Ureter (tissue), 1 donor: ENCODE measurements at places on chromosomes 13 and 19.
A peak's percentile ranks its signal among the peaks of the same experiment; 100 is the strongest.

- no peak for DNase-seq
Observed at GRCh38 chr19:33878910-33879810, 82.5 kb downstream of the KCTD15 start.

DNA sequence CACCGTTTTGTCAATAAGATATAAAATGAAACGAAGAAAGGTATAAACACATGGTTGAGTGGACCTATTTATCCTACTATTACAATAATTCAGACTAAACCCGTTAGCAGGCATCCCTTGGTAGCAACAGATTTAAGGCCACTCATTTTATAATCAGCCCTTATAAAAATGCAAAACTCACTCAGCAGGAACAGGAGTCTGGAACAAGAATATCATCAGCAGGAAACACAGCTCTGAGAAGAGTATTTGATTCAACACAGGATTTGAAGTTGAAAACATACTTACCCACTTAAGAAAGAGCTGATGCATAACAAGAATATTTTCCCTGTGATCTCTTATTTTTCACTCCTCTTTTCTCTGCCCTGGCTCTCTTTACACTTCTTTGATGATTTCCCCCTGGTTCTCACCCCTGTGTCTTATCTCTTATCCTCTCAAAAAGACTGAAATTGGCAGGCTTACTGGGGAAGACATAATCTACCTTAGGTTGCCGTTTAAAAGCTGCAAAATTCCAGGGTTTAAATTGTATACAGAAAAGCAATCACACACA is 1722.7 kb downstream of the SLITRK5 start:
- DNase-seq, result no peak

GRCh38 chr13:75426421-75426820 is 55.5 kb downstream of the TBC1D4 start:
- no peak for DNase-seq

GRCh38 chr13:39970177-39970846 is 314.9 kb downstream of the COG6 start:
- DNase-seq, result no peak

DNA sequence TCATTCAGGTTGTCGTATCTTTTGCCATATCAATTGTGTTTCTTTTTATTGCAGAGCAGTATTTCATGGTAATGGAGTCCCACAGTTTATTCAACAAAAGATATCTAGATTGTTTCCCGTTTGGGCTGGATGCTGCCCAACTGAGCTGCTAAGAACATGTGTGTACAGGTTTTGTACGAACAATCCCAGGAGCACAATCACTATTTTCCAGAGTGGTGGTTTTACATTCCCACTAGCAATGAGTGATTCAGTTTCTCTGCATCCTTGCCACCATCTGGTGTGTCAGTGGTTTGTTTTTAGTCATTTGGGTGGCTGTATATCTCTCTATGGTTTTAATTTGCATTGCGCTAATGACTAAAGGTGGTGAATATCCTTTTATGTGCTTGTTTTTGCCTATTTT is 52.7 kb upstream of the ZDHHC20 start:
- DNase-seq, result no peak

- DNase-seq, result no peak
Observed at GRCh38 chr19:6223461-6224307, 56.1 kb downstream of the MLLT1 start.

DNA sequence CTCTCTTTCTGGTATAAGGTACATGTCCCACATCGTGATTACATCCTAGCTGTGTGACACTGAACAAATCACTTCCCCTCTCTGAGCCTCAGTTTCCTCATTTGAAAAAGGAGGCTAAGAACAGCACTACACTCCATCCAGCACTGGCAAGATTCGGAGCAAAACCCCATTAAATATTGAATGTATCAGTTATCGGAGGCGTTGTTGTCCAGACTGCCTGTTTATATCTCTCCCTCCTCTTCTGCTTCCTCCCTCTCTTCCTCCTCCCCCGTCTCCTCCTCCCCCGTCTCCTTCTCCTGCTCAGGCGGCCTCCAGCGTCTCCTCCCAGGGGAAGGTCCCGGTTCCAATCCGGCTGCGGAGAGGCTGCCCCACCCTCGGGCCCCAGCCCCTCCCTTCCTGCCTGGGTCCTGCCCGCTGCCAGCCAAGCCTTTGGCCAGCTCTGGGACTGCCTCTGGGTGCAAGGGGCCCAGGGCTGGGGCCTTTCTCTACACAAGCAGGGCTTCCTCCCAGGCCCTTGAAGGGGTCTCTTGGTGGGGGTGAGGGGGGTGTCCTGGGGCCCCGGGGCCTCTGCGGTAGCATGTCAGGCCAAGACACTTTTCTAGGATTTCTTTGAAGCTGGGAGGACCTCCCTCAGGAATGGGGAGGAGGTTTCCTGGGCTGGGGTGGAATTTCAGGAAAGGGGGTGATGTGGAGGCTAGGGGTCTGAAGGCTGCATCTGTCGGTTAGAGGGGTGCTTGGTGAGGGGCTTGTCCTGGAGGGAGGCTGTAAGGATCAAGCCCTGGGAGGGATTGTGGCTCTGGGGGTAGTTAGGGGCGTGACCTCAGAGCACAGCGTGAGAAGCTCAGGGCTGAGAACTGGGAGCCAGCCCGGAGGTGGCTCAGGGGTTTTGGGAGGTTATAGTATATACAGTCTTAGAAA is 1.9 kb downstream of the RRAS start:
- peak; percentile 86 for DNase-seq

- no peak for DNase-seq
Observed at GRCh38 chr13:21025539-21025938, 35.8 kb downstream of the LATS2 start.

- no peak for DNase-seq
Observed at GRCh38 chr13:73571376-73571775, 512.6 kb downstream of the KLF5 start.

DNA sequence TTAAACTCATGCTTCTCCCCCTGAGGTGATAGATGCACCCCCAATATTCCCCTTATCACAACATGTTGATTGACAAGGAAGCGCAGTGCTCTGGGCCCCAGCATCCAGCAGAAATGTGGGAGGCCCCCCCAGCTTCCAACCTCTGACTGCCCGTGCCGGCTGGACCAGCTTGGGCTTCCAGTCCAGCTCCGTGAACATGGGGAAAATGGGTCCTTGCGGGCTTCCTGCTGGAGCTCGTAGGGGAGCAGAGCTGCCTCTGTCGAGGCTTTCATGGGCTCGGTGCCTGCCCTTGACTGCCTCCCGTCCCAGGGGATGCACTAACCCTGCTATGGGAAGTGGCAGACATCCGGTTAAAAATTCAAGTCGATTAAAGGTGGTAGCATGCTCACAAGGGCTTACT is 188.9 kb downstream of the COL4A1 start:
- peak; percentile 17 for DNase-seq

- DNase-seq, result no peak
Observed at GRCh38 chr13:46795321-46795720, 1.6 kb downstream of the ESD start.

- DNase-seq, result no peak
Observed at GRCh38 chr13:104625201-104625600, 1559.0 kb upstream of the SLC10A2 start.

GRCh38 chr13:80413611-80414010 is 72.7 kb upstream of the SPRY2 start:
- no peak for DNase-seq

GRCh38 chr19:36009633-36010379 is 1.2 kb upstream of the SYNE4 start:
- DNase-seq, result no peak

DNA sequence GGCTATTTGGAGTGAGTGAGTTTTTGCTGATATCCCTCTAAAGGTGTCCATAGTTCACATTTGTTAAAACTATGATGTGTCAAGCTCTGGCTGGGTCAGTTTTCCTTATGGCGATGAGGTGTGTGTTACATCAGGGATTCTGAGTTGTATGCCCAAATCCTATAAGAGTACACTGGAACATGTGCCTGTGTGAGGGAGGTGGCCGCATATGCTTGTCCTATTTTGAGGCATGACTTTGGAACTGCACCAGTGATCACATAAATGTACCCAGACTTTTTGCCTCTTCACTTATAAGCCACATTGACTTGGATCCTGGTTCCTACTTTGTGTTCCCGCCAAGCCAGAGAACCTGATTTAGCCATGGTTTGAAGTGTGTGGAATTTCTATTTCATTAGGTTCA is 140.3 kb upstream of the RXFP2 start:
- DNase-seq, result no peak

DNA sequence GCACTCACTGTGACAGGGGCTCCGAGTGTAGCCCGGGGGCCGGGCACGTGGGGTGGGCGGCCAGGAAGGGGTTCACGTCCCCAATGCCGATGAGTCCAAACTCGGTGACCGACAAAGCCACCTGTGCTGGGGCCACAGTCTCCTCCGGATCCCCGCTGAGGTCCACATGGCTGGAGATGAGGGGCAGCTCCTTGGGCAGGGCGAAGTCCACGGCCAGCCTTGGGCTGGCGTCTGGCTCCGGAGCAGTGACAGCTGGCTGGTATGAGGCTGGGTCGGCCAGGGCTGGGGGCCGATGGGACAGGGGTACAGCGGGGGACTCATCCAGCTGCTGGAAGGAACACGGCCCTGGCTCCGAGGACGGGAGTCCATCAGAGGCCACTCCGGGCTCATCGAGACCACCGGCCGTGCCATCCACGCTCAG is 15.9 kb upstream of the PLPP2 start:
- DNase-seq, result no peak

DNA sequence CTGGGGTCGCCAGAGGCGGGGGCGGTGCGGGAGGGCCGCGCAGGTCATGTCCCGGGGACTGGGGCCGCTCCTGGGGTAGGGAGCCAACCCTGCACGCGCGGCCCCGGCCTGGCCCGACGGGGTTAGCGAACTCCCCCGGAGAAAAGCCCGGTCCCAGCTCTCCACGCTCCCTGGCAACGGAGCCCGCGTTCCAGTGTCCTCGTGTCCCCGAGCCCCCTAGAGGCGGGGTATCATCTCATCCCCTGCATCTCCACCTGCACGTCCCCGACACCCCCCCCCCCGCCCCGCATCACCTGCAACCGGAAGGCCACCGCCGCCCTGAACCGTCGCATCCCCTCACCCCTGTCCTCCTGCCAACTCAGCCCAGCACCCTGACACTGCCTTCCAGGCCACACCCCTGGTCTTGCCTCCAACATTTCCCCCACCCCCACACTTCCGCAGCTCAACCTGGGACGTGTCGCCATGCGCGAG is 2.7 kb downstream of the WDR88 start:
- no peak for DNase-seq

GRCh38 chr13:76982061-76982460 is 9.8 kb upstream of the CLN5 start:
- DNase-seq, result no peak

- DNase-seq, result no peak
Observed at GRCh38 chr19:10006335-10006708, 4.0 kb downstream of the COL5A3 start.

GRCh38 chr13:30145709-30146367 is 161.5 kb downstream of the KATNAL1 start:
- no peak for DNase-seq

DNA sequence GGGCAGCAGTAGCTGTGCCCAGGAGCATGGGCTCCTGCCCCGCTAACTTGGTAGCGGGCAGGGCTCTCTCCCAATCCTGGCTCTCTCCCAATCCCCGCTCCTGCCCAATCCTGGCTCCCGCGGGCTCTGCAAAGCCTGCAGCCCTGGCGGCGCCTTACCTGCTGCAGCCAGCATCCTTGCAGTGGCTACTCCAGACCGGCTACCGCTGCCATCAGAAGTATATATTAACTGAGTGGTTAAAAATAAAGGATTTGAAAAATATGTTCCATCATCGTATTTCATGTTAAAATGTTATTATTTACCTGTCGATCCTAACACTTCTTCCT is 698.2 kb downstream of the SLITRK1 start:
- DNase-seq, result no peak

- no peak for DNase-seq
Observed at GRCh38 chr19:12868540-12869112, 12.6 kb downstream of the DNASE2 start.

GRCh38 chr13:113862931-113863523 is 849 bp downstream of the GAS6 start:
- peak; percentile 73 for DNase-seq

- DNase-seq, result no peak
Observed at GRCh38 chr13:110509971-110510786, 51.3 kb downstream of the RAB20 start.

GRCh38 chr13:114219392-114219791 is 15.3 kb upstream of the CDC16 start:
- DNase-seq, result no peak

DNA sequence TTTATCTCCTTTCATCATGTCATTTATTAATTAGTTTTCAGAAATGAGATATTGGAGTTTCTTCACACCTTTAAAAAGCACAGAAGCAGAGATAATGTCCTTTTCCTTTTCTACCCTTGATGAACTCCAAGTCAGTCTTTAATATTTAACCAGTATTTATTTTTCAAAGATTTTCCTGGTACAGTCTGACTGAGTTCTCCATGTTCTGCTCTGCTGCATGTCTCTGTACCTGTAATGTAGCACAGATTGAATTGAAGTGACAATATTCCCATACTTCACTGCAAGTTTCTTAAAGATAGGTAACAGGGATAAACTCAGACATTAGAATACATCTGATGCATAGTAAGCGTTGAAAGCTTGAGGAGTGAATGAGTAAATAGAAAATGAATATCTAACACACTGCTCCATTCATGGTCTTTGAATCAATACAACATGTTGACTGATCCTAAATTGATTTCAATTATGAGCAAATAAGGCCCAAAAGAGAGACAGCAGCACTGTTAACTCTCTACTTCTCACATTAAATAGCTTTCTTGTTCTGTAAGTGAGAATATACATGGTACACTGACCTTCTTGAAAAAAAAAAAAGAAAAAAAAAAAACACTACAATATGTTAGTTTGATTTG is 1323.6 kb upstream of the PRR20A start:
- no peak for DNase-seq

GRCh38 chr13:46192412-46192811 is 10.4 kb upstream of the LCP1 start:
- no peak for DNase-seq

- no peak for DNase-seq
Observed at GRCh38 chr19:1275976-1276627, 772 bp downstream of the FAM174C start.

- no peak for DNase-seq
Observed at GRCh38 chr19:12513531-12514061, 29.0 kb upstream of the ZNF709 start.

- no peak for DNase-seq
Observed at GRCh38 chr13:72760189-72760588, 21.5 kb downstream of the DIS3 start.

DNA sequence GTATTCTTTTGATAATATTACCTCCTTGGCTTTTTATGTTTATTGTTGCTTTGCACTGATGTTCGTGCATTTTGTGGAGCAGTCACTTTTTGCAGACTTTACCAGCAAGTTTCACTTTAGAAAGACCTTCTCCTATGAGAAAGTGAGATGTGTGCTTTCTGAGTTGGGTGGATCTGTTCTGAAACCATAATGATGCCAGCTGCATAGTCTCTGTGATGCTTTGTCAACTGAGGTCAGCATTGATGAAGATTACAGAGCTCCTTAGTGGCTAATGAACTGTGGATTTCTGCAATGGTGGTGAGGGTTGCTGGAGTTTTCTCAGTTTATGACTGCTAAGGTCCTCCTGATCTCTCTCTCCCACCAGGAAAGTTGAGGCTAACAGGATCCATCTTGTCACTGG is 309.9 kb upstream of the SLITRK6 start:
- DNase-seq, result no peak

- no peak for DNase-seq
Observed at GRCh38 chr19:7856679-7857663, 17.2 kb downstream of the PRR36 start.

GRCh38 chr13:83153848-83154247 is 728.4 kb downstream of the SLITRK1 start:
- no peak for DNase-seq

GRCh38 chr13:99830931-99831330 is 140.6 kb downstream of the ZIC5 start:
- DNase-seq, result no peak
